ENCODE measurements at places on chromosomes 2 and 18. TPM values are rescaled to one million over a fixed set of nuclear protein-coding genes. Genes with fewer than 3 reads are reported as not detected.

Gene GYPC
- 6.3 TPM for total RNA-seq

DNA sequence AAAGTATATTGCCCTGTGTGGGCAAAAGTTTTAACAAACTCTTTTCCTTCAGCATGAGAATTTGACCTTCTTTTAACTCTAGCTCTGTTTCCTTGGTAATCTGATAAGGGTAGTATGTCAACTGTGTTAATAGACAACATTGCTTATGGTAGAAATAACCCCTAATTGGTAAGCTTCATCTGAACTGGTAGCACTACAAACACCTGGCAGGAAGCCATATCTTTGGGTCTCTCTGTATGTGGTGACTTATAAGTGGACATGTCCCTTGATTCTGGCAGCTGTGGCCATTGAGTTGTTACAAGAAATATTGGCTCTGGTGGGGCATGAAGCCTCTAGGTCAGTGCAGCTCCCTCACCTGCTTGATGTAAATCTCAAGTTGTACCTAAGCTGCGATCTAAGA lies 46.9 kb downstream of the MBD5 start:
- no peak for DNase-seq

DNA sequence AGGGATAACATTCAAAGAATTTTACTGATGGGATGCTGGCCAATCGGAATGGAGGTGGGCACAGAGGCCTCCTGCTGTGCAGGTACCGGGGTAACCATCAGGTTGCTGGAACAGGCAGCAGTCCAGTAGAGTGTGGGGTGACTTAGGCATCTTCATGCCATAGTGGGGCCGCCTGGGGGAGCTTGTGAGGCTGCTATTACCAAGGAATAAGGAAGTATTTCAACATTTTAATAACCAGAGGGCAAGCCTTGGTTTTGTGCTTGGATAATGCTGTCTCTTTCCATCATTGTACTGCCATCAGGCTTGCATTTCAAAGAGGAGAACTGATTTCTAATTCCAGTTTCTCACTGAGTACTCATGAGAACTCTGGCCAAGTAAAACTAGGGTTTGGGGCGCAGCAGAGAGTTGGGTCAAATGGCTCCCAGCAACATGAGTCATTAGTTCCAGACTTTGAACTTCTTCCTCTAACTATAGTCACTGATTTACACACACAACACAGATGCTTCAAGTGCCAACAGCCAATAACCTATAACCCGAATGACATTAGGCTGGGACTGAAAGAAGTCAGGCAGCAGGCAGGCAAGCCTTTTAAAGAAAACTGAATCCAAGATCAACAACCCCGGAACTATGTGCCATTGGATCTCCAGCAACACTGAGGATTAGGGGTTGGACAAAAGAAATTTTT lies 56.1 kb upstream of the FHL2 start:
- peak; percentile 71 for DNase-seq

DNA sequence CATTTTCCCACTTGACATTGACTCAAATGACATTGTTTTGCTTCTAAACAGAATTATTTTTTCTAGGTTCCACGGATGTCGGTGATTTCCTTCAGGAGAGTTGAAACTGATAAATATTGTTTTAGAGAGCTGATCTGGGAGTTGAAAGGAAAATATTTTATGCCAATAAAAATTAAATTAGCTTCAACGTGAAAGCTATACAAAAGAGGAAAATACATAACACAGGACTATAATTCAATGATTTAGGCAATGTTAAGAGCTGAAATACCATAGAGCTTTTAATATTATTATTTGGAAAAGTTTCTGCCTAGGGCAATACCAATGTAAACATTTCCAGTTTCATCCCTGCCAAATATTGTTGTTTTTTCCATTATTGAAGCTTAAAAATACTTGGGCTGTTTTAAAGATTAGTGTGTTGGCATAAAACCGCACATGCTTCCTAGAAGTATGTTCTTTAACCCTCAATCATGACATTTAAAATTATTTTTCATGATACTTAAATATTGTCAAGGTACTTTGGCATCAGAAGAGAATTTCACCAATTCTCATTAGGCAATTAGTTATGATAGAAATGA lies 18.6 kb upstream of the PDE1A start:
- no peak for DNase-seq

DNA sequence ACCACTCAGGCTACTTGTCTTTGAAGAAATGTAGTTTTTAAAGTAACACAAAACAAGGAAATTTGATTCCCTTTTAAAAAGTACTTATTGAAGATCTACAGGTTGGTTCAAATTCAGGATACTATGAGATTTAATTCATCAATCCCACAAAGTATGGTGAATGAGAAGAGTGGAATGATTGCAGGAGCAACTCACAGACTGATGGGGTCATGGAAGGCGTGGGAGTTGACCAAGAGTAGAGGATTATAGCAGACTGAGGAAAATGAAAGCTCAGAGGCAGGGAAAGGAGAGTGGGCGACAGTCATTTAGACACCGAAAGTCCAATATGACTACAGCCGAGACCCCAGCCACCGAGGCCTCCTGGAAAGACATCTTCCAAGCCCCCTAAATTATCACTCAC lies 12.5 kb upstream of the DAPL1 start:
- DNase-seq, result no peak

- DNase-seq, result no peak
These were observed 17.7 kb upstream of the NFE2L2 start for GRCh38 chr2:177282181-177282641.

Measured in mucosa of descending colon (tissue), 3 donors.